NCI-H460 (cell line): ENCODE measurements at places on chromosomes 2 and 18.
A peak's percentile ranks its signal among the peaks of the same experiment; 100 is the strongest.

GRCh38 chr2:113351375-113352355 lies 72.9 kb upstream of the PAX8 start:
- no peak for DNase-seq

DNA sequence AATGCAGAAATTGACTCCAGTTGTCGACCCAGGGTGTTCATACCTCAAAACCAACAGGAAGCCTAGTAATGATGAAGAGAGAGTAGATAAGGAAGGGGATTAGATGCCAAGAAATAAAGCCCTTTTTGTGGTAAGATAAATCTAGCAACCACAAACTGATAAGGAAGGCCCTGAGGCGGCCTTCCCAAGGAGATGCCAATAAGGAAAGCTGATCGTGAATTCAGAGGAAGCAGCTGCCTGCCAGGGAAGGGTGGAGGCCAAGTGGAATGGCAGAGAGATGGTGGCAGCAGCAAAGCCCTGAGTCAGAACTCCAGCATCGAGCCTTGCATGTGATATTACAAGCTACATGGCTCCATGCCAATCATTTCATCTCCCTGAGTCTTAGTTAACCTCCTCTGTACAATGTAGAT lies 126.3 kb downstream of the IRS1 start:
- peak; percentile 60 for DNase-seq

DNA sequence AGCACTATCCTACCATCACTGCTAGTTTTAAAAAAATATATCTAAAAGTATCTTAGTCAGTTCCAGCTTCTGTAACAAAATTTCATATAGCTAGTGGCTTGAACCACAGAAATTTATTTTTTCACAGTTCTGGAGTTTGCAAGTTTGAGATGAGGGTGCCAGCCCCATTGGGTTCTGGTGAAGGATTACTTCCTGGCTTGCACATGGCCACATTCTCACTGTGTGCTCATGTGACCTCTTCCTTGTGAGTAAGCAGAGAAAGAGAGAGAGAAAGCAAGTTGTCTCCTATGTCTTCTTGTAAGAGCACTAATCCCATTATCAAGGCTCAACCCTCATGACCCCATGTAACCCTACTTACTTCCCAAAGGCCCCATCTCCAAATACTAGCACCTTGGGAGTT lies 158.9 kb downstream of the DOK6 start:
- no peak for DNase-seq

GRCh38 chr2:169721016-169721415 lies 12.6 kb upstream of the KLHL23 start:
- DNase-seq = no peak

DNA sequence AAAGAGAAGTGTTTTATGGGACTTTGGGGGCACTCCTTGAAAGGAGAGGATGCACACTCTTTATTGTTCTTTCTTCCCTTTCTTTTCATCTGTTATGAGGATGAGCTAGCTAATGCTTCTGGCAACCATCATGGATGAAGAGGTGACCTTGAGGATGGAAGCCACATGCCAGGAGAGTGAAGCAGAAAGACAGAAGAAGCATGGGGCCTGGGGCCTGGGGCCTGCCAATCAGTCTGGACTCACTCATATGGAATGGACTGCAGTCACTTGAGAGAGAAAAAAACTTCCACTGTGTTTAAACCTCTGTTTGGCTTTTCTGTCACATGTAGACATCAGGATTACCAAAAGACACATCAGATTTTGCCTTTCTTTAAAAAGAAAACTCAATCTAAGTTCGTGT lies 35.8 kb upstream of the ZFP36L2 start:
- no peak for DNase-seq

GRCh38 chr2:169709331-169709730 lies 15.1 kb downstream of the PHOSPHO2 start:
- DNase-seq = no peak

GRCh38 chr2:221402072-221402471 lies 170.0 kb downstream of the EPHA4 start:
- no peak for DNase-seq

DNA sequence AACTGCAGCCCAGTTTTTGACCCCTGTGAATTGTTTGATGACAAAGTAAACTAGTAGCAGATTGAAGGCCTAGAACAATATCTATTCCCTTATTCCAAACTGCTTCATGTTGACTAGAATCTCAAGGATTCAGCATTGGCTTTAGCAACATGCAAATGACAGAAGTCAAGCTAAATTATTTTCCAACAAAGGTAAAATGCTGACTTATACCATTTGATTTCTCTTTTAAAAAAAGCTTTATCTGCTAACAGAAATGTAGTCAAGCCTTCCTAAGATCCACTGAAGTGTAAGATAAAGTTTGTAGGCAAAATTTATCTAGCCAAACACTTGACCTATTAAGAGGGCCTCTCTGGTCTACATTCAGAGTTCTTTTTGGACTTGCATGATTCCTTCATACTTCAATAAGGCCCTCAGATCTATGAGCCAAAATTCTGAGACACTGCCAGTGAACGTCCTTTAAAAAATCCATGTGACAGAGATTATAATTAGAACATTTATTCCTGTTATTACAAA lies 9.5 kb upstream of the CYBRD1 start:
- no peak for DNase-seq

DNA sequence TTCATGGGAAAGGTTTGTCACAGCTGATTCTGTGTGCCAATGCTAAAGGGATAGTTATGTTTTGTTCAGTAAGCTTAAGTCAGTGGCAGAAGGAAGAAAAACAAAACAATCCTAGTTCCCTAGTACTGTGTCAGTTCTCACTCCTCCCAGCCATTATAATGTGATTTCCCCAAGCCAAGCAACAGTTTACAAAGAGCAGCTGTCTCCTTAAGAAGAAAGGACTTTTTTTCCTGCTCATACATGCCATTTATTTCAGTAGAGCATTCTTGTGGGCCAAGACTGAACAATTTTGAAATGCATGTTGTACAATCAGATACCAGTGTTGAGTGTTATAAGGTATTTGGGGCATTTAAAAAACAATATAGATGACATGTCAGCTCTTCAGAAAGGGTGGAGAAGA lies 52.1 kb downstream of the NEMP2 start:
- DNase-seq = no peak

DNA sequence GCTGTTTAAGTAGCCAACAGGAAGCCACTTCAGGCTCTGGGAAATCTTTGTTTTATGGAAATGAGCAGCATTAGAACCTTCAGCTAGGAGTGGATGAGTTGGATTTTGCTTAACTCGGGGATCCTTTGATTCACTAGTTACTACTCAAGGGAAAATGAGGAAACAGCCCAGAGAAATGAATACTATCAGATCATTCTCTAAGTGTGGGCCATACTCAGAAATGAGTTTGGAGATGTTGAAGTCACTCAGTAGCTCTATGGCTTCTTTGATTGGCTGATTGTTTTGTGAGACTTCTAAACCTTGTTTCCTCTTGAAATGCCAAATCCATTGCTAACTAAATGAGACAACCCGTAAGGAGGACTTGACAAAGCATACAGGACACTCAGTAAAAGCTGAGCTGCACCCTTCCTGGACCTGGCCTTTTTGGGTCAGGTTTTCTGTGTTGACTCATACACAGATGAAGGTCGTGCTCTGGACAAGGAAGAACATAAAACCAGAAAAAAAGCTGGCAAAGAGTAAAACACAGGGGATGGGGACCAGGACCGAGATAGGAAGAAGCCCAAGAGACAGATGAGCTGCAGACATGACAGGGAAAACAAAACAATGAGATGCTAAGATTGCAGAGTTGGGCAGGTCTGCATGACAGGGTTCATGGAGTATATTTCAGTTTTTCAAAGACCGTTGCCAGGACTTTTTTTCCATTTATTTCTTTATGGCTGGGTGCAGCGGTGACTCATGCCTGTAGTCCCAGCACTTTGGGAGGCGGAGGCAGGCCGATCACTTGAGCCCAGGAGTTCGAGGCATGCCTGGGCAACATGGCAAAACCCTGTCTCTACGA lies 41.6 kb downstream of the INO80C start:
- no peak for DNase-seq

DNA sequence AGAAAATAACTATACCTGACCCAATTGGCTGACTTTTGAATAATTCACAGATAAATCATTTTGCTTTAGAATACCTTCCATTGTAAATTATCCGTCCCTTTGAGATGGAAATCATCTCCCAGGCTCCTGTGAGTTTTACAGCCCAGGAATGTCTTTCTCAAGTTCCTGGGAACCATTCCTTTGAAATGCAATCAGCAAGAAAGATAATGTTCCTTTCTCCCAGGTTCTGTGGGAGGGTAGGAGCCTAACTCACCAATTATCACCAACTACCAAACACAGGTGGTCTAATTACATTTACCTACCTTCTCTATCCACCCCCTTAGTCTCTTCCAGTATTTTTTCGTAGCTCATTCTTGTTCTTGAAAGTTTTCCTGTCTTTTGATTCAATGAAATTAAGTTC lies 1016.0 kb downstream of the SOCS6 start:
- DNase-seq = no peak

- no peak for DNase-seq
Observed at GRCh38 chr2:43898838-43899346, 60.1 kb downstream of the ABCG8 start.

DNA sequence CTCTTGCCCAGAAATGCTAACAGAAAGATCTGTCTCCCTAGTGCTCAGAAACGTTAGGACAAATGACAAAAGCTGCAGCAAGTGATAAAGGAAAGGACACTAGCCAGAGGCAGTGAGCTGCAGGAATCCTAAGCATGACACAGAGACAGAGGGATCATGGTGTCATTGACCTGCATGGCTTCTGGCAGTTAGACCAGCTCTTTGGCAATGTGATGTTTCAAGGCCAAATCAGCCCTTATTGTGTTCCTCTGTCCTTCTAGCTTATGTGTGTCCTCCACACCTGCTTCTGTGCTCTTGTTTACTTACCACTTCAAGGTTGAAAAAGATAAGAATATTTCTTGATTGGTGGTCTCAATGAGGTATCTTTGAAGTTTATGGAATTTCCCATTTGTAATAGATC lies 120.8 kb downstream of the RHBDD1 start:
- DNase-seq = no peak
